Esophagus muscularis mucosa (tissue), 4 donors: ENCODE measurements at places on chromosomes 13 and 19. TPM values are rescaled to one million over a fixed set of nuclear protein-coding genes. Genes with fewer than 3 reads are reported as not detected.

TEX101 gene
- total RNA-seq: not detected

DNA sequence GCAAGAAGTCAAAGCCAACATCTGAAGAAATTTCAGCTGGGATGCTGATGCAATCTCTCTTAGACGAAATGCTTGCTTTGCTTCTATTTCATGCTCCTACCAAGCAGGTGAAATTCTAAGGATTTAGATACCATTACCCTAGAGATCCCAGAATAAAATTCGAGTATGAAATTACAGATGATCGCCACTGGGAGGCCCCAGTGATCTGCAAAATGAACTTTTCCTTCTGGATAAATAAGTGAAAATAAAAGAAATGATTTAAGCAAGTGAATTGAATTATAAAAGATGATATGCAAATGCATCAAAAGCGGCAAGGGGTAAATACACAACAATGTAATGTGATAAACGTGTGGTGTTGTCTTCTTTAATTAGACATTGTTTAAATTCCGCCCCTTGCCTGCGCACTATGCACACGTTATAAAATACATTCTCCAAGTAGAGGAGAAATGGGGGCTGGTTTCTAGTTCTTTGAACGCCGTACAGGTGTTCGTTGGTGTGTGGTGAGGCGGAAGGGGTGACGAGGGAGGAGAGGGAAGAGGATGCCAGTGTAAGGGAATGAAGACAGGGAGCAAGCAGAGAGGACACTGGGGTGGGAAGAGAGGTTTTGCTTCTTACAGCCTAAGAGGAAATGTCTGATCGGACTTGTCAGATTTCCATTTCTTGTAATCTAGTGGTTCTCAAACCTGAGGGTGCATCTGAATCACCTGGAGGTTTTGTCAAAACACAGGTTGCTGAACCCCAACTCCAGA, 58.0 kb downstream of the ERCC5 start:
- no peak for DNase-seq

DNA sequence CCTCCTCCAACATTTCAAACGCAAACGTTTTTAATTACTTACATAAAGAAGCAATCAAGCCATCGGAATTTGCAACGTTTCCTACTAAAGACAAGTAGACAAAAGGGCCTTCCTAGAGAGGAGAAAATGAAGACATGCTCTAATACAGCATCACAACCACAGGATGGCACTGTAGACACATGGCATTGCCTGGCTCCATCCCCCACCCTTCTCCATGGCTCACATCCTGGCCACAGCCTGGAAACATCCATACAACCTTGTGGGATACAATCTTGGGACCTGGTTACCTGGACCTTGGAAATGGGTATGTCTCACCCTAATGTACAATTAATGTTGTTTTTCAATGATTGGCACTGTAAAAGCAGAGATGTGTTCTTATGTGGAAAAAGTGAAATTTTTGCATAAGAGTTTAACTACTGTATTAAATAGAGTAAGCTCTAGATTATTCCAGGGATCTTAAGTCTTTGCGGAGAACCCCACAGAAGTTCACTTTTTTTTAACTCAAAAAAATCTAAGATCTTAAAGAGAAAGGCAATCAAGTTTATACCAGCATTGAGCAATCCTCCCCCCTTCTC, 21.5 kb downstream of the EBPL start:
- DNase-seq: no peak

ZNF573 gene
- 8.7 TPM for total RNA-seq

DNA sequence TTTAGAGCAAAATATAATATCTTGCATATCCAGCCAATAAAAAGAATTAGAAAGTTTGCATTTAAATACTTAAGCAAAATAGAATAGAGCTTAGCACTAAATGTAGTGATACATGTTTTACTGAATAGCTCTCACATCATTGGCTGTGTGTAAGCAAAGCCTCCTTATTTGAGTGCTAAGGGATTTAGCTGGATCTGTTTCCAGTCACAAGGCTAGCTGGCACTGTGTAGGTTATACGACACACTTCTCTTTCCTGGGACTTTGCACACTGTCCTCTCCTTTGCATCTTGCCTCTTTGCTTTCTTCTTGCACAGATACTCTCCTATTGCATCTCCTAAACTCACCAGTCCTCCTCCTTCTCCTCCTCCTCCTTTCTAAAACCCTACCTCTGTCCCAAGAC, 423.8 kb downstream of the KLF5 start:
- DNase-seq: no peak

SYNGR4 gene
- not detected for total RNA-seq

MPV17L2 gene
- 67.6 TPM for total RNA-seq

DNA sequence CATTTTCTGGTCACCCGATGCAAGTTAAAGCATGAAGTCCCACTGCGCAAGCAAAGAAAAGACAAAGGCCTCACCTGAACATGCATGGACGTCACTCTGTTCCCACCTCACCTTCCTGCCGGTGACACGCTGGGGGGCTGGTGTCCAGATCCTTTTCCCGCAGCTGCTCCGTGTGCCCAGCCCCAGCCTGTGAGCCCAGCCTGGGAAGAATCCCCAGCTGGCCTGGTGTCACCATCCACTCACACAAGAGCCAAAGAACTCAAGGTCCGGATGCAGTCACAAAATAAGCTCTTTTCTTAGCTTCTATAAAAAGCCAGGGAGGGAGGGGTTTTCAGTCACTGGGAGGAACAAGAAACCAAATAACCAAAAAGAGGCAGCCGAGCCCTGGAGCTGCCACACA, 249.9 kb downstream of the COL4A1 start:
- DNase-seq: no peak

- DNase-seq: no peak
Measured at GRCh38 chr13:84431646-84432045, 549.4 kb upstream of the SLITRK1 start.

DNA sequence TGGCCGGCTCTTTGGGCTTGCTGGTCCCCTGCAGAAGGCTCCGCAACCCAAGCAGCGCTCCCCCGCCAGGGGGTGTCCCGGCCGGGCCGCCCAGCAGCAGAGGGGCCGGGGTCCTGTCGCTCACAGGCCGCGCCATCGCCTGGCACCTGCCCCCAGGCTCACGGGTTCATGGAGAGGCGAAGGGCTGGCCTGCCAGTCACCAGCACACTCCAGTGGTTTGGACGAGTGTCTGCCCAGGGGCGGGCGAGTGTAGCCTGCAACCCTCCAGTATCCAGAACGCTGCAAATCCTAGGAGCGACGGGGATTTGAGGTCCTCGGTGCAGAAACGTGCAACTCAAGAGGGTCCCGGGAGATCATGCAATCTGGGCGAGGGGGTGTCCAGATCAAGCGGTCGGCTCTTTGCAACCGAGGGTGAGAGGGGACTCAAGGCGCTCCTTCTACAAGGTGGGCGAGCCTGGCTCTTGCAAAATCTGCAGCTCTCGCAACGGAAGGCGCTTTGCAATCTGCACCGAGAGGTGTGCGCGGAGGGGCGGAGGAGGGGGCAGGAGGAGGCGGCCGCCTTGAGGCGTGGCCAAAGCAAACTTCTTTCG, at the start of gene DBP:
TSS of gene DBP (minus strand) at position 521 of the 590 bp plus-strand sequence. CDS start at position 136, 385 bp downstream.
- DNase-seq: no peak

- DNase-seq: no peak
Measured at GRCh38 chr19:11979527-11979926, 14.7 kb downstream of the ZNF763 start.

DNA sequence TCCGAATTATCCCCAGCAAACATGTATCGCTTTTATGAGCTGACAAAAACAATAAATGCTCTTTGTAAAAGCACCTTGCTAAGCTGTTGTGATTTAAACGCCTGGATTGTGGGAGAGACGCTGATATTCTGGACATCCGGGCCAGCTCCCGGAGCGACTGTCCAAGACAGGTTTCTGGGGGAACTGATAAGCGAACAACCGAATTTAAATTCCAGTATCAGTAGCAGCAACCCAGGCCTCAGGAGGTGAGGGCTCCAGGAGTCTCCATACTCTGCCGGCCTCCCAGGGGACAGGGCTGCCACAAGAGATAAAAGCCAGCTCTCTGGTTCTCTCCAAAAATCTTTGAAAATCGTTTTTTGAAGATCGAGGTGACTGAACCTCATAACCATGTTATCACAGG, 50.3 kb upstream of the VSTM2B start:
- DNase-seq: peak; percentile 72

GRCh38 chr13:97561182-97561581, 127.2 kb downstream of the RAP2A start:
- DNase-seq: no peak

- no peak for DNase-seq
Measured at GRCh38 chr13:101757446-101758039, 305.1 kb downstream of the ITGBL1 start.

DNA sequence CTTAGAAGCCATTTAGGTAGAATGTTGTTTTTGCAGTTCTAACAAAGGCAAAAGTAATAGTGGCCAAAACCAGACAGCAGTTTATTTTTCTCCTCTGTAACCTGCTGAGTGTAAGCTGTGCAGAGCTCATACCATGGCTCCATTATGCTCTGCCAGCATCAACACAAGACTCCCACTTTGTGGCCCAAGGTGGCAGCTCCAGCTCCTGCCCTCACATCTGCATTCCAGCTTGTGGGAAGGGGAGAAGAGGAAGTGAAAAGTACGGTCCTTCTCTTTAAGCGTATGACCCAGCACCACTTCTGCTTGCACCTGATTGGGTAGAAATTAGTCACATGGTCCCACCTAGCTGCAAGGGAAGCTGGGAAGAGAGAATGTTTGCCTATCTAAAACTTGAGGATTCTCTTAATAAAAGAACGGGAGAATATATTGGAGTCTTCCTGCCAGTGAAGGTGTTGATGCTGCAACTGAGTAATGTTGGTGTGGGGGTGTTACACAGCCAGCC, 19.2 kb downstream of the ADGRE1 start:
- no peak for DNase-seq

SIRT6 gene
- 17.9 TPM for total RNA-seq

COX6B2 gene
- total RNA-seq: not detected

GRCh38 chr13:27593267-27593666, 27.1 kb downstream of the LNX2 start:
- no peak for DNase-seq

RNF113B gene
- not detected for total RNA-seq
